ENCODE measurements at places on chromosomes 3 and 15. TPM values are rescaled to one million over a fixed set of nuclear protein-coding genes. Genes with fewer than 3 reads are reported as not detected.

Gene PLSCR5
- total RNA-seq, result not detected

Gene SYNPR
- total RNA-seq, result not detected

Gene ITPKA
- not detected for total RNA-seq

Gene DUOXA1
- total RNA-seq, result 0.95 TPM

DNA sequence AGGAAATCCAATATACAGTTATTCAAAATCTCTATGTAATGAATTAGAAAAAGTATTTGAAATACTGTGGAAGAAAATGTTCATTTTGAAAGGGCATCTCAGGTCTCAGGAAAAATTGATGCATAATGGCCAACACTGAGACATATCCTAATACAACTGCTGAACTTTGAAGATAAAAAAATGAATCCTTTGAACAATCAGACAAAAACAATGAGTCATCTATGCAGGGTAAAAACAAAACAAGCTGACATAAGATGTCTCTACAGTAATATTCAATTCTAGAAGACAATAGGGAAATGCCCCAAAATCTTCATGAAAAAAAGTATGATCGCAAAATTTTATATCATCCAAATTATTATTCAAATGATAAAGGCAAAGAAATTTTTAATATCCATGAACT lies 34.0 kb upstream of the ZNF280D start:
- DNase-seq, result no peak

All from omental fat pad (tissue), 4 donors.